Cardiac fibroblast (primary cell): ENCODE measurements at places on chromosomes 1 and 21.

- no peak for DNase-seq
These were observed 82.0 kb upstream of the MROH9 start for GRCh38 chr1:170853302-170853701.

DNA sequence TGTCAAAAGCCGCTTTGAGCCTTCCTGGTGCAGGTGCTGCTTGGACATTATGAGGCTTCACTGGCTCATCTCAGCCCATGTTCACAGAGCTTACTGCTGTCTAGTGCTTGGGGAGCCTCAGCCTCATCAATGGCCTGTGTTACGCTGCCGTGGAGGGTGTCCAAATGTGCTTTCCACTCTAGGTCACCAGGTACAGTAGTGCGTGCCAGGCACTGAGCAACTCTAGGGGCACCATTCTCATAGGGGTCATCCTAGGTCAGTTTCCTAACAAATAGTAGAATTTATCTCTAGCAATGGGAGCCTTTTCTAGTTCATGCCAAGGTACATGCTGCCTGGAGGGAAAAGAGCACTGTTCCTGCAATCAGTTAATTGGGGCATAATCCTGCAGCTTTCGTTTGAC is 193.8 kb downstream of the DYRK1A start:
- DNase-seq, result no peak

DNA sequence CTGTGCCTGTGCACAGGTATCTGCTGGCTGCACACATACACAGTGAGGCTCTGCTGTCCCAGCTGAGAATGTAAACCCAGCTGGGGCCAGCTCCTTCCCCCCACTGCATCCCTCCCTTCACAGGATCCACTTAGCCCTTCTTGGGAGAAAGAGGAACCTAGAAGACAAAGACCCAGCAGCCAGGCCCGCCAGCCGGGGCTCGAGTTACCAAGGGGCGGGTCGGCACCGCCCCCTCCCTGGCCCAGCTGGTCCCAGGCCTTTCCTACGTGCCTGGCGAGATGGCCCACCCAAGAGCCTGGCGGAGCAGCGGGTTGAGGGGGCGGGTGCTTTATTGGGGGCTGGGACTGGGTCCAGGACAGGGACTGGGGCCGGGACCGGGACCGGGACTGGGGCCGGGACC is 2.1 kb downstream of the SH3BGRL3 start:
- DNase-seq, result peak; percentile 51

GRCh38 chr1:23902321-23903278 is 10.6 kb downstream of the CNR2 start:
- DNase-seq, result no peak

GRCh38 chr1:107464827-107465226 is 324.0 kb downstream of the NTNG1 start:
- no peak for DNase-seq

DNA sequence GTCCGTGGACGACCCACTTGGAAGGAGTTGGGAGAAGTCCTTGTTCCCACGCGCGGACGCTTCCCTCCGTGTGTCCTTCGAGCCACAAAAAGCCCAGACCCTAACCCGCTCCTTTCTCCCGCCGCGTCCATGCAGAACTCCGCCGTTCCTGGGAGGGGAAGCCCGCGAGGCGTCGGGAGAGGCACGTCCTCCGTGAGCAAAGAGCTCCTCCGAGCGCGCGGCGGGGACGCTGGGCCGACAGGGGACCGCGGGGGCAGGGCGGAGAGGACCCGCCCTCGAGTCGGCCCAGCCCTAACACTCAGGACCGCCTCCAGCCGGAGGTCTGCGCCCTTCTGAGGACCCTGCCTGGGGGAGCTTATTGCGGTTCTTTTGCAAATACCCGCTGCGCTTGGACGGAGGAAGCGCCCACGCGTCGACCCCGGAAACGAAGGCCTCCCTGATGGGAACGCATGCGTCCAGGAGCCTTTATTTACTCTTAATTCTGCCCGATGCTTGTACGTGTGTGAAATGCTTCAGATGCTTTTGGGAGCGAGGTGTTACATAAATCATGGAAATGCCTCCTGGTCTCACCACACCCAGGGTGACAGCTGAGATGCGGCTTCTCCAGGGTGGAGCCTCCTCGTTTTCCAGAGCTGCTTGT is 32.4 kb downstream of the PRMT2 start:
- peak; percentile 44 for DNase-seq

- DNase-seq, result no peak
These were observed 225.4 kb downstream of the RHOU start for GRCh38 chr1:228960705-228961104.

DNA sequence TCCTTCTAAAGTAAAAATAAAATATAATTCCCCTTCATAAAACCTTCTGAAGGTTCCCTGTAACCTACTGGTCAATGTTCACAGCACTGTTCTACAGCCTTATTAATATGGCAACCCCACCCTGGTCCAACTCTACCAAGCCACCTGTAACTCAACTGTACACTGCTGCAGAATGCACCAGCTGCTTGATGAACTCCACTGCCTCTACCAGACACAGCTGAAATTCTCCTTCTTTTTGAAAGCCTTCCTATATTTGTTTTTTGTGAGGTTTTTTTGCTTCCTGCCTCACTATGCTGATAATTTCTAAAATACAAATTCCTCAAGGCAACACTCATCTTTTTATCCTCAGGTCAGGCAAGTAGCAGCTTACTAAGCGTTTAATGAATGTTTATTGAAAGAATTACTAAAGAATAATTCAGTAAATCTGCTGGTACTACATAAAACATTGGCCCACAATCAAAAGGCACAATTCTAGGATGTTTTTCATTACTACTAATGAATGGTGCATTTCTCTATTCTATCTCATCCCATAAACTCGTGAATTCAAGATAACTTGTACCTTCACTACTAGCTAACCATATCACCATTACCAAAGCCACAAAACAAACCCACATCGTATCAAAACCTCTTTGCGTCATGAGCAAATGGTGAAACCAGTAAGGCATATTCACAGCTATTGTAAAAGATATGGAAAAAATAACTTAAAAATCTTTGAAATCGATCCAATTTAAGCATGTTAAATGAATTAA is 2.4 kb downstream of the SSX2IP start:
- peak; percentile 27 for DNase-seq

DNA sequence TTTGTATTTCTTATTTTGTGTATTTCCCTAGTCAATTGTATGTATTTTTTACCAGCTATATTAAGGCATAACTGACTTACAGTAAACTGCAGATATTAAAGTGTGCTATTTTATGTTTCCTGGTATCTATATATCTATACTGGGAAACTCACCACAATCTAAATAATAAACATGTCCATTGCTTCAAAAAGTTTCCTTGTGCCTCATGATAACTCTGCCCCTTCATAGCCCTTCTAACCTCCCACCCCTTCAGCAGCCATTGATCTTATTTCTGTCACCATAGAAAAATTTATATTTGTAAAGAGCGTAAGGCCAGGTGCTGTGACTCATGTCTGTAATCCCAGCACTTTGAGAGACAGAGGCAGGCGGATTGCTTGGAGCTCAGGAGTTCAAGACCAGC is 9.3 kb upstream of the RRP15 start:
- no peak for DNase-seq
